ENCODE measurements at places on chromosomes 7 and 10. TPM values are rescaled to one million over a fixed set of nuclear protein-coding genes. Genes with fewer than 3 reads are reported as not detected.

Gene COBL
- polyA plus RNA-seq, result 15.5 TPM

Gene EN2
- polyA plus RNA-seq, result 0.01 TPM

Gene CYP3A4
- polyA plus RNA-seq, result not detected

Gene MACC1
- polyA plus RNA-seq, result not detected

GRCh38 chr10:73773152-73773879 lies 8.5 kb upstream of the CHCHD1 start:
- DNase-seq, result no peak

- DNase-seq, result no peak
Measured at GRCh38 chr10:24574161-24574560, 149.5 kb downstream of the ARHGAP21 start.

GRCh38 chr10:86520871-86521677 lies 518 bp downstream of the WAPL start:
- DNase-seq, result peak; percentile 49

DNA sequence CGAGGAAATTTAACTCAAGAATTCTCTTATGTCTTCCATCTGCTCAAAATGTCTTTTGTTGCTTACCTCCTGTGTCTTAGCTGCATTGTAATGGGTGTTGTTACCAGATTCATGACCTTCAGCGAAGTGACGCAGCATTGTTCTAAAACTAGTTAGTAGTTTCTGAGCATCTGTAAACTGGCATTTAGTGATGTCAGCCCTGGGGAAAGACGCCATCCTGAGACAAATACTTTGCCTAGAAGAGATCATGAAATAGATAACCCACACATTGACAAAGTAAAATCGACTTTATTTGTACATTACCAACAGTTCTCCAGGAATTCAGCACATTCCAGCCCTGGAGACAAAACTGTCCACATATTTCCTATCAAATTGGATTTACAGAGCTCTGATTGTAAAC lies 87.8 kb downstream of the GPAM start:
- DNase-seq, result no peak

DNA sequence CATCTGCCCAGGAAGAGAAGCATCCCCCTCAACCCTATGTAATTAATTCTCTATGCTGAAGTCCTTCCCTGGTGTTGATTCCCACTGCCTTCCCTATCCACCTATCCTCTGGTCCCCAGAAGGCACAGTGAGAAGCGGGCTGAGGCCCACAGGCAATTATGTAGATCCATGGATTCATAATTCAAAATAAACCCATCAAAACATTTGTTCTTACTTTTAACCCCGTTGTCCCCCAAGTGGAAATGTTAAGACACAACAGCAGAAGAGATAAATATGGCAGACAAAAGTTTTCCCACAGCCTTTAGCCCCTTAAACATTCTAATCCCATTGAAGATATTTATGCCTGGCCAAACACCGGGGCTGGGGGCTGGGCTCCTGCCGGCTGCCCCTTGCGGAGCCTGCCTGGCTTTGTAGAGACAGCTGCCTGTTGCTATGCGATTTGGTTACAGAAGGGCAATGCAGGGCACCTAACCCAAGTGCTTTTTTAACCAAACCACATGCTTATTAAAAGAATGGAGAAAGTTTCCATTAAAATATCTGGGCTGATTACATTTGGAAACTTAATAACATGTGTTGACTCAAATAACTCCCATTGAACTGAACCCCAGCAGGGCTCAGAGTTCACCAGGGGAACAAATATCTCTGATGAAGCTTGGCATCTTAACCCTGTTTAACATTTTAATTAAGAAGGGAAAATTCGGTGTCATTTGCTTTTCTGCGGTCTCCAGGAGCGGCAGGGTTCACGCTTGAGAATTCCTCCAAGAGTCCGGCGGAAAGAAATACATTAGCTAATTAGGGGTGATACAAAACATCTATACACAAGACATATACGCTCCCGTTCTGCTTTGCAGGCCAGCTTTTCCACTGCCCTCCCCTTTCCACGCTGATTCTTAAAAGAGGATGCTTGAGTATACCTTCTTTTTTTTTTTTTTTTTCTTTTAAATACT lies 110.8 kb upstream of the FGFR2 start:
- DNase-seq, result no peak

- DNase-seq, result no peak
Measured at GRCh38 chr7:22895140-22895827, 72.6 kb upstream of the TOMM7 start.
